ENCODE measurements at places on chromosomes 12 and 14. TPM values are rescaled to one million over a fixed set of nuclear protein-coding genes. Genes with fewer than 3 reads are reported as not detected.

Gene ANO4
- 2.6 TPM for total RNA-seq

Gene PLEKHG7
- not detected for total RNA-seq

Gene SRP54
- total RNA-seq: 79.3 TPM

Gene INHBC
- not detected for total RNA-seq

Gene PIWIL1
- total RNA-seq: not detected

Gene CCDC38
- total RNA-seq: not detected

Gene CAPZA3
- total RNA-seq: not detected

Gene RTL1
- 46.9 TPM for total RNA-seq

Gene NTN4
- total RNA-seq: 47.9 TPM

Gene CLMN
- total RNA-seq: 8.5 TPM

Gene CCDC59
- total RNA-seq: 49.1 TPM

Gene OR4E2
- total RNA-seq: not detected

Gene ALKBH2
- 18.8 TPM for total RNA-seq

Gene AKAP6
- 230 TPM for total RNA-seq

Gene CCDC177
- 0.21 TPM for total RNA-seq

Gene PLEKHD1
- total RNA-seq: 0.21 TPM

Gene LRCOL1
- total RNA-seq: not detected

Gene RFLNA
- 5.8 TPM for total RNA-seq

Gene WIF1
- 51.1 TPM for total RNA-seq

Gene MANSC4
- not detected for total RNA-seq

Measured in tongue (tissue), 3 donors.